RCC 7860 (cell line): ENCODE measurements at places on chromosomes 2 and 18.

- no peak for DNase-seq
Observed at GRCh38 chr18:76234676-76235060, 260.4 kb downstream of the ZNF516 start.

GRCh38 chr18:22753130-22753831 lies 179.8 kb upstream of the RBBP8 start:
- no peak for DNase-seq

DNA sequence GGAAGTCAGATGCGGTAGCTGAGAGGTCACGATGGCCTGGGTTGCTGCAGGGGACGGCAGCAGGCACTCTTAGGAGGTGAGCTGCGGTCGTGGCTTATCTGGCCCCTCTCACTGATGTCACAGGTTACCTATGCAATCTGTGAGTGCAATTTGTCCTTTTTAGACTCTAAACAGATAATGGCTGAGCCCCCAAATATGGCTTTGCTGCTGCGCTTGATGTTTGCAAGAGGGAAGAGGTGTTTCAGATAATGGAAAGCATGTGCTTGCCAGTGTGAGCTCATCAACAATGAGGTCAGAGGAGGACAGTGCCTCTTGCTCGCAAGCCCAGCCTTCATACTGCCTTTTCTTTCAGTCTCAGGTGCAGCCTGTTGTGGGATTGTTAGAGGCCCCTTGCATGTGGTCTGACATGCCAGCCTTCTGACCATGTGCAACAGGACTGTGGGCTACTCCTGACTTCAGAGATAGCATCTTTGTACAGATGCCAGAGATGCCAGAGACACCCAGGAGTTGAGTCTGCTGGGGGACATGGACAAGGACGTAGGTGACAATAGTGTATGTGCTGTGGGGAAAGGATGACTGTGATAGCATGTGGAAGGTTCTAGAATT lies 151.3 kb downstream of the TANC1 start:
- no peak for DNase-seq

GRCh38 chr2:60433018-60433596 lies 120.3 kb downstream of the BCL11A start:
- DNase-seq = no peak
